Fibroblast of gingiva (primary cell): ENCODE measurements at places on chromosomes 2 and 18.
A peak's percentile ranks its signal among the peaks of the same experiment; 100 is the strongest.

- DNase-seq = no peak
Measured at GRCh38 chr18:79650959-79651358, 28.6 kb upstream of the CTDP1 start.

GRCh38 chr2:134120733-134121630 lies 132.9 kb upstream of the MGAT5 start:
- DNase-seq = peak; percentile 72

DNA sequence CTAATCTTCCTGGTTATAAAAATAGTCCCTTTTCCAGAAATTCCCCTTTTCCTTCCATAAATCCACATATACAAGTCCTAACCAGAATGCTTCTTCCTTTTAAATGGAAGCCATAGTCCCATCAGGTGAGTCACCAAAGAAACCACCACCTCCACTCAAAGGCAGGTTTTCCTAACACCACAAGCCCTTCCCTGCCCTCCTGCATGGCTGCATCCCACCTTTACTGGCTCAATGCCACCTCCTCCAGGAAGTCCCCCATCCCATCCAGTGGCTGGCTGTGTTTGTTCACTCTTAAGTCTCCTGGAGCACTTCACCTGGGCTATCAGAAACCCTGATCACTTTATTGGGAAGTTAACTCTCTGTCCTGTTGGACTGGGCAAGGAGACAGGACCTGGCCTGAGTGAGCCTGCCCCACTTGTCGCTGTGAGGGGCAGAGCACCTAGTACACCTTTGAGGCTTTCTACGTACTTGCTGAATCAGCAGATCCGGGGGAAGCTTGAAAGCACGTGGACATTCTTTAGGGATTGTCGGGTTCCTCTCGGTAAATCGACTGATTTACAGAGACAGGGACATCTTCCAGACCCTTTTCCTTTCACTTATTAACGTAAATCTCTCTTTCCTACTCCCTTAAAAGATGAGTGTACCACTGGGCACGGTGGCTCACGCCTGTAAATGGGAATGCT lies 71.0 kb downstream of the NGEF start:
- DNase-seq = no peak

GRCh38 chr2:149068996-149069888 lies 30.7 kb downstream of the LYPD6B start:
- peak; percentile 94 for DNase-seq

DNA sequence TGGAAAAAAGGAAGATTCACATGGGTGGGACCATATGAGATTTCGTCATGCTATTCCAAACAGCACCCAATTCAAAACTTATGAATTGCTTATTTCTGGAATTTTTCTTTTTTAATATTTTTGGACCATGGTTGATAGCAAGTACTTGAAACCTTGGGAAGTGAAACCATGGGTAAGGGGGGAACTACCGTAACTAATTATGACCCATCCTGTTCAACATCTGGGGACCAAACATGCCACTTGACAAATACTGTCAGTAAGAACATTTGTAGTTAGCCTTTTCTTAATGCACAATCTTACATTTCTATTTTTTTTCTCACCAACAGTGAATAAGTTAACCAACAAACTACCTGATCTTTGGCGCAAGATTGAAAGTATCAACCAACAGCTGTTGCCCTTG lies 105.7 kb upstream of the TTC39C start:
- DNase-seq = no peak

DNA sequence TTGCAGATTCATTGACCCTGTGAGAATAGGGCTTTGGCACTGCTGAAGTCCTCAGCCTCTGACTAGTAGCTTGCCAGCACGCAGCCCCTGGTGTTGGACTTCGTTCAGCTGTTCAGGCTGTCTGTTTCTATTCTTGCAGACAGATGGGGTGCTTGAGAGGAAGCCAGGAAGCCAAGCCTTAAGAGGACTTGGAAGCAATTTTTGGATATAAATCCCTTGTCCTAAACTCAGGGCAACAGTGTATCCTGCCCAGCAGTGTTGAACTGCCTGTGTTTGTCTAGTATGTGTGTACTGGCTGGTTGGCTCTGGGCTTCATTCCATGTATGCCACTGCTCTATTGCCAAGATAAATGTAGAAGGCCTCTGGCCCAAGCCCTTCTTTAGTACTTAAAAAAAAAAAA lies 108.6 kb downstream of the COMMD1 start:
- DNase-seq = peak; percentile 94

- peak; percentile 54 for DNase-seq
Measured at GRCh38 chr2:214193943-214194342, 216.9 kb upstream of the VWC2L start.

GRCh38 chr2:62287899-62288880 lies 92.3 kb downstream of the B3GNT2 start:
- no peak for DNase-seq

DNA sequence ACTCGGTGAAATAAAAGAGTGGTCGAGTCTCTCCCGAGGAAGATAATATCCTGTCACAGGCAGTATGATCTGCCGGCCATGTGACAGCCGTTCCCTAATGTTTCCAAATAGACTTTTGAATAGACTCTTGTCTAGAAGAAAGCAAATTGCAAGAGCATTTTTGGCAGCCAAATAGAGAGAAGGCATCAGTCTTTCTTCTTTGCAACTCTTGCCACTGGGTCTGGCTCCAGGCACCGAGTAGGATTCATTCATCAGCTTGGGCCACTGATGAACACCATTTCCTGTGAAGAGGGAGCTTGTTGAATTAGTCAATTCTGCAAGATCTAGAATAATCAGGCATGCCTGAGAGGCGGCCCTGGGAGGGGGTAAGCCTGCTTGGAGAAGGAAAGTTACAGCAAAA lies 165.6 kb downstream of the KLHL29 start:
- DNase-seq = no peak

DNA sequence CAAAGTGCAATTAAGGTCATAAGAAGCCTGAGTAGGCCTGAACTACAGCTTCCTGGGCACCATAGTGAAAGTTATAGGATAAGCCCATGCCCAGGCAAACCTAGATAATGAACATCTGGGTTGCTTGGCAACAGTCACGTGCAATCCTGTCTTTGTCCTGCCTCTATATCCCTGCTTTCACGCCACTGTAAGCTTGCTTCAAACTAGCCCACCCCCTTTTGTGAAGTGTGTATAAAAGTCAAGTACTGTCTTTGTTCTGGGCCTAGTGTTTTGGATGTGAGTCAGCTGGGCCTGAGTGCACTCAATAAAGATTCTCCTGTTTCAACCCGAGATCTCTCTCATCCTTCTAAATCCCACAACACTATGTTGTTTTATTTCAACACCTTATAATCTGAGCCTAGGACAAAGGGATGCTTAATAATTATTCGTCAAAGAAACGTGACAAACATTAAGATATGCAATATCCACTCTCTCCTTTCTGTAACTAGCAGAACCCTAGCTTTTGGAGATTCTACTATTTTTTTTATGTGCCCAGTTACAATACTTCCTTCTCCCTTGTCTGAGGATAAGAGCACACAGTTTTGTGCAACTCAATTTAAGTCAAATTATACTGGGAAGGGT lies 927.8 kb downstream of the SUCLG1 start:
- no peak for DNase-seq

DNA sequence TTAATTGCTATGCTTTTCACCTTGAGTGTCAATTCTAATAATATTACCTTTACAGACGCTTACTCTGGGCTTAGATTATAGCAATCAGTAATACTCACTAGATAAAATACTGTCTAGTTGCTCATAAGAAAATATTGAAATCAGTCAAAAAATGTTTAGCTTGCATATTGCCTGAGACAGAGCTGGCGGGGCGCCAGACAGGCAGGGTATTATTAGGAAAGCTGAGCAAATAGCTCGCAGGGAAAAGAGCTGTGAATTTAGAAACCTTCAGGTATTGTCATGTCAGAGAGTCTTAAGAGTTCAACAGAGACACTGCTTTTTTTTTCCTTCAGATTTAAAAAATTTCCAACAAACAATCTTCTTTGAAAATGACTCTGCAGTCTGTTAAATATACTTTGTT lies 118.4 kb downstream of the MEIS1 start:
- no peak for DNase-seq

- peak; percentile 18 for DNase-seq
Measured at GRCh38 chr2:142878031-142878678, 691 bp downstream of the KYNU start.

GRCh38 chr2:157488877-157489276 lies 45.0 kb upstream of the CYTIP start:
- DNase-seq = no peak

GRCh38 chr2:43238176-43238575 lies 11.8 kb upstream of the ZFP36L2 start:
- DNase-seq = no peak

DNA sequence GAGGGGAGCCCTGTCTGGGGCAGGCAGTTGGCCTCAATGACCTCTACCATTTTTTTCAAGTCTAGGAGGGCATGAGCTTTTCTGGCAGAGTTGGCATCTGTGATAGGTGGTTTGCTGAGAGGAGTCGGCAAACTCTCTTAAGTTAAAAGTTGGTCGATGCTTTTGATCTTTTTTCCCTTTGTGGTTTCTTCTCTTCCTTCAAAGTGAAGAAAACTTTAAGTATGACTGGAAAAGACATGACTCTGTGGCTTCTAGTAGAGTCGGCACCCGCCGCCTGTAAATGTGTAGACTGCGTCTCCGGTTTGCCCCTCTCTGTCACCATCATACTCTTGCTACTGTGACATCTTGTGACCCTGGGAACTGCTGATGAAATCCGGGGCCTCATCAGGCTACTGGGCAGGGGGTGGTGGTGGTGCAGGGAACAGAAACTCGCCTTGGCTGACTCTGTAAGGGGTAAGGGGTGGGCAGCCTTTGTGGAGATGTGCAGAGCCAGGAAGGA lies 21.1 kb downstream of the INPP5D start:
- no peak for DNase-seq

DNA sequence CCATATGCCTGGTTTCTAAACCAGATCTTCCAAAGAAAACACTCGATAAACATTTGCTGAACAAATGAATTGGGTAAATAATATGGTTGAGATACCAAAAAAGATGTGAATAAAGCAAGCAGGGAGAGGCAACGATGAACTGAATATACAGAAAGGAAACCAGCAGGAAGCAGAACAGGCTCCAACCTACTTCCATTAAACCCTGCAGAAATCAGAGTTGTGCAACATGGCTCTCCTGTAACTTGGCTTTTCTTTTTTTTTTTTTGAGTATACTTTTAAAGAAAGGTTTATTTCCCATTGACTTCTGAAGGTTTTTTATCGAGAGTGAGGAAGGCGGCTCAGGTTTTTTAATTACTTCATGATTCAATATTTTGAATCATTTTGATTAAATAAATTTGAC lies 23.5 kb downstream of the ITSN2 start:
- no peak for DNase-seq

DNA sequence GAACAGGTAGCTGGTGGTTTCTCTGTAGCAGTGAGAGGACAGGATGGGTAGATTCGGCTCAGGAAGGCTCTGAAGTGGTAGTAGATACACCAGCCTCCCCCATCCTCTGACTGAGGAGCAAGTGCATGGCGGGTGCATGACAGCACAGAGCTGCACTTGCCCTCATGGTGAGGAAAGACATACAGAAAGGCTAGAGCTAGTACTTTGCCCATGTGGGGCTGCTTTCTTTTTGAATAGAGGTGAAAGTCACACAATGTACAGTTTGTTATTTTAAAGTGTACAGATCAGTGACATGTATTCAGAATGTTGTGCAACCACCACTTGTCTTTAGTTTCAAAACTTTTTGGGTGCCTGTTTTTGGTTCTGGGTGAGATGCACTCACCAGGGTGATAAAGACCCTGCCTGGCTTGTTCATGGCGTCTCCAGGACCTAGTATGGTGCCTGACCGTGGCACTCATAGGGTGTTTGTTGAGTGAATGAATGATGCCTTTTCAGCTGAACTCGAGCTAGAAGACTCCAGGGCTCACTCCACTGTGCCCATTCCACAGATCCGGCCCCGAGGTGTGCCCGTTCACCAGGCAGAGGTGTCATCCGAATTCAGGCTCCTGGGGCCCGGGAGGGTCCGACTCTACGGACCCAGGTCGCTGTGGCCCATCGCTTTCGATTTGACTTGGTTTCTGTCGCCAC lies 421 bp upstream of the VAMP5 start:
- peak; percentile 14 for DNase-seq

GRCh38 chr18:10946058-10946457 lies 203.3 kb downstream of the PIEZO2 start:
- DNase-seq = no peak

- DNase-seq = no peak
Measured at GRCh38 chr18:9446839-9447238, 28.5 kb upstream of the RALBP1 start.

DNA sequence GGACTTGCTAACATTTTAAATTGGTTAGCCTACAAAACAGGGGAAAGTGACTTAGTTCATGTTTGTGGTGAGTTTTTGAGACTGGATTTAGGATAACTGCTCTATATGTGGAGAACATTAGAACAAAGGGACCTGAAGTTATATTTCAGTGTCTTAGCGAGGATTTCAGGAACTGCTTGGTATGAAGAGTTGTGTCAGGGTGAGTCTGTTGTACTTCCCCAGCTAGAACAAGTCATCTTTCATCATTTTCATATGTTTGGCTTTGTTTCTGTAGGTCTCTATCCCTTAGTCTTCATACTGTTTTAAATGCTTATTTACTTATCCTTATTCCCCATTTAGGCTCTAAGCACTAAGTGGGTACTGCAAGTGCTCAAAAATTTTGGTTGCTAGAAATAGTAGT lies 41.9 kb downstream of the KCMF1 start:
- DNase-seq = no peak

DNA sequence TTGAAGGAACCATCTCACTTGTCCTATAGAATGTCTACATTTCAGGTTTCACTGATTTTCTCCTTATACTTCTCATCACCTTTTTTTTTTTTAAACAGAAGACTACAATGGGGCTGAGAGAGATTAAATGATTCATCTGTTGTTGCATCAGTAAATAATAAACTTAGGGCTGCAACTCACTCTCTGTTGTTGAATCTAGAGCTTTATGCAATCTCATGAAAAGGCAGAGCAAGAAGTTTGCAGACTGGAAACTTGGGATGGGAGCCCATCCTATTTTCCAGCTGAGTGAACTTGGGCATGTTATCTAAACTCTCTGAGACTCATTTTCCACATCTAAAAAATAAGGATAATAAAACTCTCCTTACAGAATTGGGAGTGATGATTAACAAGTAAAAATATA lies 58.4 kb downstream of the PDE1A start:
- DNase-seq = peak; percentile 82

GRCh38 chr2:100105678-100106054 lies 36.7 kb downstream of the AFF3 start:
- DNase-seq = no peak

DNA sequence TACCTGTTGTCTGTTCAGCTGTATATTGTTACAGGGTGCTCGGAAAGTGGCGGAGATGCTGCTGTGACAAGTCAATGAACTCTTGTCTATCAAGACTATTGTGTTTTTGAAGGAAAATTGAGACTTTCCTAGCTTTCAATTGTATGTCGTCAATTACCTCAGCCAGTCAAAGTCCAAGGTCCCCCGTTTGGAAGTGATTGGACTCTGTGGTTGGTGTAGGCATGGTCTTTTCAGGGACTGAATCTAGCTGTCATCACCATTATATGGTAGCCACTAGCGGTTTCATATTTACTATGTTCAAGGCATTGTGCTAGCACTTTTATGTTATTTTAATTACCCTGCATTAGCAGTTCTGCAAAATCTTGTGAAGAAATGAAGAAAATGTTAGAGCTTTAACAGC lies 54.9 kb downstream of the XRCC5 start:
- no peak for DNase-seq

GRCh38 chr18:13629841-13630715 lies 96.3 kb downstream of the FAM210A start:
- peak; percentile 51 for DNase-seq
